ENCODE measurements at places on chromosomes 2 and 18. TPM values are rescaled to one million over a fixed set of nuclear protein-coding genes. Genes with fewer than 3 reads are reported as not detected.

Gene DPP4
- 5.9 TPM for total RNA-seq

Gene CPO
- total RNA-seq, result not detected

Gene RNF152
- total RNA-seq, result 1.9 TPM

Gene EPHA4
- total RNA-seq, result 8.9 TPM

Gene C1QL2
- total RNA-seq, result not detected

Gene SCYGR1
- total RNA-seq, result not detected

Gene REG3A
- total RNA-seq, result not detected

Gene PCARE
- not detected for total RNA-seq

Gene ABCG8
- total RNA-seq, result not detected

Gene TNFRSF11A
- 0.30 TPM for total RNA-seq

Gene IL1F10
- not detected for total RNA-seq

Gene UGT1A4
- not detected for total RNA-seq

Gene FNDC4
- total RNA-seq, result 9.8 TPM

Gene QPCT
- total RNA-seq, result 1.5 TPM

Gene ALK
- not detected for total RNA-seq

Gene MC4R
- total RNA-seq, result 0.15 TPM

Gene MC2R
- total RNA-seq, result not detected

Gene FRZB
- 1.2 TPM for total RNA-seq

Gene OXER1
- under 0.01 TPM for total RNA-seq

Gene ALLC
- not detected for total RNA-seq

Gene TBC1D8
- 4.4 TPM for total RNA-seq

Measured in bronchus fibroblast of lung (primary cell).